ENCODE measurements at places on chromosomes 7 and 10.

GRCh38 chr10:2986391-2986801 lies 81.0 kb upstream of the PFKP start:
- no peak for DNase-seq

DNA sequence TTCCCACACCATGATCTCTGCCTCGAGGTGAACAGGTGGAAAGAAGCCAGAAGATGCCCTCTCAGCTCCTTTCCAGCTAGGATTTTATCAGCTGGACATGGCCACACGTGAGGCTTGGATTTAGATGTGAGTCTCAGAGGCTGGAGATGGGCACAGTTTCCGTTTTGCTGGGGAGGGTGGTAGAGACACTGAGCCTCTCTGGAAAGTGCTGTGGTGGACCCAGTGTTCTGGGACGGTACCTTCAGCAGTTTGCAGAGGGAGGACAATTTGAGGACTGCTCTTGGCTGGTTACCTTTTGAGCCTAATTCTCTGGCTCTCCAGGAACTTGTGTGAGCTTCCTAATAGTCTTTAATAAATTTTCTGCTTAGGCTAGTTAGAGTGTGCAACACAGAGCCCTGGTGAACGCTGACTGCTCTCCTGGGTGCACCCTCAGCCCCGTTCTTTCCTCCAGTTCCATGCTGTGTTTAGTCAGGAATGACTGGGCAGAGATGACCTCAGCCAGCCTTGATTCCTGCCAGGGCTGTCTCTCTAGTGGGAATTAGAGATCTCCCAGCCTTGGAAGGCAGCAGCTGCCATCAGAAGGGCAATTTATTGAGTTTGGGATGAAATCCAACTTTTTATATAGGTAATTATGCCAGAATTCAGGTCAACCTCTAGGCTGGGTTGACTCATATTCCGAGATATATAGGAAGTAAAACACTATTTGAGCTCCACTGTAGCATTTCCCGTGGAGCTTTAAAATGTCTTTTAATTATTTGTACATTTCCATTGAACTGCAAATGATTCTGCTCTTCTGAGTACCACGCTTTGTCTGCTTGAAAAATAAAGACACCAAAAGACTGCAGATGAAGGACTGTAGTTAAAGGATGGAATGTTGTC lies 103.9 kb downstream of the GATA3 start:
- no peak for DNase-seq

DNA sequence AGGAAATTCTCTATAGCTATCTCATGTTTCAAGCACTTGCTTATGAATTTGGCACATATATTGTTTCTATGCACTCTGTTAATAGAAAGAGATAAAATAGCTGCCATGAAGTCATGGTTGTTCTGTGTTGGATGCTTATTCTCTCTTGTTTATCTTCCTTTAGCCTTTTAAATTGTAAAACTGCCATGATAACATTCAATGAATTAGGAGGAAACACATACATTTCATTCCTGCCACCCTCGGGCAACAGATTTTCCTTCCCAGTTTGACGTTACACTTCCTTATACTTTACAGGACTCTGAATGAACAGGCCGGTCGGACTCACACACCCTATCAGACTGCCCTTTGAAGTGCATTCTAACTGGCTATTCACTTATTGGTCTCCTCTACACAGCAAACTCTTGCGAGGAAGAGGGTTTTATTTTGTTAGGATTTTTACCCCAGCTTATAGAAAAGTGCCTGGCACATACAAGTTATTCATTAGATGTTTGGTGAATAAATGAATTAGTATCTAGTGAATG lies 65.7 kb upstream of the FERD3L start:
- no peak for DNase-seq

DNA sequence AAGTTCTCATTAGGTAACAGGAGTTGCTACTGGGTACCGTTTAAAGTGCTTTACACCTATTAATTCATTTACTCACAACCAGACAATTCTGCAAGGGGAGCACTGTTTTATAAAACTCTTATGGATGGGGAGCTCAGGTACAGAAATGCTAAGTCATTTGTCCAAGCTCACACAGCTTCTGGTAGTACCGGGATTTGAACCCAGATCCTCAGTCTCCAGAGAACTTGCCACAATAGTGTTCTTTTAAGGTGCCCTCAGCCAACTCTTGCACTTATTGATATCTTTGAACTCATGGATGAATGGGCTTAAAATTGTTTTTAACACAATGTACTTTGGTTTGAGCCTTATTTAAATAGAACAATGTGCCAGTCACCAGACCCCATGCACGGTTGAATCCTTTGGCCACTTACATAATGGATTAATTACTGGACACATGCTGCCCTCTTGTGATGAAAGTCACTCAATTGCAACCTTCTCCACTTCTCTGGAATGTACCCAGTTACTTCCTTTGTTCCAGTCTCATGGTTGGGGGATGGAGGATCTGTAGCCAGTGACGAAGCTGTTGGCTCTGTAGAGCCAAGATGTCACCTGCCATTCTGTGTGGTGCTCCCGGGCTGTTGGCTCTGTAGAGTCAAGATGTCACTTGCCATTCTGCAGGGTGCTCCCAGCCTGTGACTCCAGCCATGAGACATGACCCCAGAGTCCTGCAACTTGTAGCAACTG lies 65.6 kb downstream of the NOD1 start:
- no peak for DNase-seq

DNA sequence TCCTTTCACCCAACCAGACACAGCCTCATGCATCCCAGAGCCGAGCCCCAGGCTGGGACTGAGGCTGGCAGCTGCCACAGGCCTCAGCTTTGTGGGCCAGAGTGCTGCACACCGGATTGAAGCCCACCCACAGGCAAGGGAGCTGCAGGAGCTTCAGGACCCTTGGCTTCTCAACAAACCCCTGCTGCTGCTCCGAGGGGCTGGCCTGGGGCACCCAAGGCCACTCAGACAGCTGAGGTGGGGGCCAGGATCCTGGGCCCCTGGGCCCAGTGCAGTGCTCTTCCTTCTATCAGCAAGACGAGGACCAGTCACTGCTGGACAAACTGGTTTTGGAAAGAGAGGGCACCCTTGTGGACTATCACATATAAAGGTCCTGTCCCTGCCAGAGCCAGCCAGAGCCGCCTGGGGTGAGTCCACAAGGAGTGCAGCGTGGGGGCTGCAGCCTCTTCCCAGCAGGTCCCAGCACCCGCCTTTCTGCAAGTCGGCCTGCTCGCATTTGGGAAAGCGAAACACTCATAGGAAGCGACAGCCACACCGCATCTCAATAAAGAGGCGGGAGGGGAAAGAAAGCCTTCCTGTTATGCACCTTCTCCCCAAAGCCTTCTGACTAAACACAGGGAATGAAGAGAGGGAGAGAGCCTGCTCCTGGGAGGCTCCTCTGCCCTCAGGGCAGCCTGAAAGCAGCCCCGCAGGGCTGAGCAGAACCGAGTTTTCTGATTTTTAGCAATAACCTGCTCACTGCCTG lies 9.5 kb upstream of the TCERG1L start:
- DNase-seq = no peak

GRCh38 chr10:72092987-72093386 lies 4.6 kb upstream of the SPOCK2 start:
- no peak for DNase-seq
